ENCODE measurements at places on chromosomes 1 and 21.
A peak's percentile ranks its signal among the peaks of the same experiment; 100 is the strongest.

DNA sequence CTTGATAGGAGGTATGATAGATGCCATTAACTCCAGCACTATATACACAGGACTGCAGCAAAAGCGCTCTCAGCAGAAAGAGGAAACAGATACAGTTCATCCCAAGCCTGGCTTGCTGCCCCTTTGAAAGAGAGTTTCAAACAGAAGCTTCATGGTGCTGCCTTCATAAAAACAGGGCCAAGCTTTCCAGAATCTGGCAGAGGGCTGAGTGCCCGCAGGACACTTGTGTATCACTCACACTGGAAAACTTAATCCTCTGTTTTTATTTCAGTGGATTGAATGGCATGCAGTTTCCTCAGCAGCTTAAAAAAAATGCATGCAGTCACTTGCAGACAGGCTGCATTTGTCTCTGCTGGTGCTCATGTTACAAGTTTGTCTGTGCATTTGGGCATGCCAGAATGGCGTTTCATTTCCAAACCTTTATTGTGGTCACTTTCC is 40.4 kb downstream of the KCNJ15 start:
- DNase-seq, result no peak

DNA sequence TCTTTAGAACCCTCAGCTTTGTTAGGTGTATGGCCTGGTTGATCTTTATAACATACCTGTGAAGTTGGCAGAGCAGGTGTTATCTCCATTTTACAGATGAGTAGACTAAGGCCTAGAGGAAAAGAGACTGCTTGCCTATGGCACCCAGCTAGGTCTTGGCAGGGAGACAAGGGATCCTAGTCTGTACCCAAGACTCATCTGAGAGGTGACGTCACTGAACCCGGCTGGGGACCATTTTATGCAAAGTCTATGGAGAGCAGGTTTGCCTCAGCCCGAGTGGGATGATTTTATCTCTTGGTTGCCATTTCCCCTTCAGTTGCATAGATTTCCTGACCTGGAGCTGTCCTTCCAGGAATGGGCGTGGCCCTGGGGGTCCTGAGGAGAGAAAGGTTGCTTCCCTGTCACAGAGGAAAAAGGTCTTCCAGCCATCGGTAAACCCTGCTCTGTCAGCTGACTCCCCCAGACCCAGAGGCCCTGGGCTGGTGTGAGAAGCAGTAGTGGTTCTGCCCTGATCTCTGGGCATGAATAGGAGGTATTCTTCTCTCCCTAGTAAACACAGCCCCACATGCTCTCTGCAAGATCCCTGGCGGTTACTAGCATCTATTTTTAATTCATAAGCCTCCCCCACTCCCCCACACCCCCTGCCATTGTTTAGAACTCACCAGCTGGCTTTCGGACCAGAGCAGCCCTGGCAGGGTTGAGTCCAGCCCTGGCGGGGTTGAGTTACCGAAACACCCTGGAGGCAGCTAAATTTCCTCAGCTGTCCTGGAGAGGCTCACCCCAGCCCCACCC is 19.6 kb downstream of the TMCC2 start:
- no peak for DNase-seq

DNA sequence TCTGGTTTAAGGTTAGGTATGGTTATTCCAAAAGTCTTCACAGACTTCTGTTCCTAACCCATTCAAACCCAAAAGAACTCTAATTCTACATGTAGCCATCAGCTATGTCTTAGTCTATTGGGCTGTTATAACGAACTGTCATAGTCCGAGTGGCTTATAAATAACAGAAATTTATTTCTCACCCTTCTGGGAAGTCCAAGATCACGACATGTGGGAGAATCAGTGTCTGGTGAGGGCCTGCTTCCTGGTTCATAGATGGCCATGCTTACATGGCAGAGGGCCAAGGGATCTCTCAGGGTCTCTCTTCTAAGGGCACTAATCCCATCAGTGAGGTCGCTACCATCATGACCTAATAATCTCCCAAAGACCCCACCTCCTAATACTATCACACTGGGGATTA is 103.0 kb upstream of the PPP2R5A start:
- DNase-seq, result no peak

GRCh38 chr1:90512441-90512840 is 204.7 kb downstream of the BARHL2 start:
- no peak for DNase-seq

- peak; percentile 50 for DNase-seq
Measured at GRCh38 chr21:42063571-42064521, 7.3 kb upstream of the UMODL1 start.

GRCh38 chr21:44058652-44058964 is 46.5 kb downstream of the TRAPPC10 start:
- no peak for DNase-seq

- DNase-seq, result no peak
Measured at GRCh38 chr1:110490791-110491451, 28.1 kb downstream of the KCNA10 start.

DNA sequence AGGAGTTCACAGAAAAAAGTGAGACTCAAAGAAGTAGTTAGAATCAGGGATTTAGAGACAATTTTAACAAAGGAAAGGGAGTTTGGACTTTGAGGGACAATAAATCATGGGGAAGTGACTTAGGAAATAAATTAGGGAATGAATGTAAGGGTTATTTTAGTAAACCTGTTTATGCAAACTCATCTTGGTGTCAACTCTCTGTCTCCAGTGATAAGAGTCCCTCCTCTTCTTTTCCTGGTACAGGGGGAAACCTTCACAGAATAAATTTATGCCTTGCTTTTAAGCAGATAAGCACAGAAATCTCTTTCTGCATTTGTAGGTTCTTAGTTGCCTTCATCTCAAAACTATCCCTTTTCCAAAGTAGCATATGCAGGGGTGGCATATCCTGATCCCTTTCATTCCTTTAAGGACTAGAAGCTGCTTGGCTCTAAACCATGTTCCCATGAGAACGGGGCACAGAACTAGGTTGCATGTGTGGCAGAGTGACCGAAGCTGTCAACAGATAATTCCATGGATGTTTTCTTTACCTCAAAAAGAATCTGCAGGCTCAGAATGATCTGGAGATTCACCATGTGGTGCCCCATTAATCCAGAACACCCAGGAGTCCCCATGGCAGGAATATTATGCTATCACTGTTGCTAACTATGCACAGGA is 155.4 kb downstream of the ZNF648 start:
- no peak for DNase-seq

DNA sequence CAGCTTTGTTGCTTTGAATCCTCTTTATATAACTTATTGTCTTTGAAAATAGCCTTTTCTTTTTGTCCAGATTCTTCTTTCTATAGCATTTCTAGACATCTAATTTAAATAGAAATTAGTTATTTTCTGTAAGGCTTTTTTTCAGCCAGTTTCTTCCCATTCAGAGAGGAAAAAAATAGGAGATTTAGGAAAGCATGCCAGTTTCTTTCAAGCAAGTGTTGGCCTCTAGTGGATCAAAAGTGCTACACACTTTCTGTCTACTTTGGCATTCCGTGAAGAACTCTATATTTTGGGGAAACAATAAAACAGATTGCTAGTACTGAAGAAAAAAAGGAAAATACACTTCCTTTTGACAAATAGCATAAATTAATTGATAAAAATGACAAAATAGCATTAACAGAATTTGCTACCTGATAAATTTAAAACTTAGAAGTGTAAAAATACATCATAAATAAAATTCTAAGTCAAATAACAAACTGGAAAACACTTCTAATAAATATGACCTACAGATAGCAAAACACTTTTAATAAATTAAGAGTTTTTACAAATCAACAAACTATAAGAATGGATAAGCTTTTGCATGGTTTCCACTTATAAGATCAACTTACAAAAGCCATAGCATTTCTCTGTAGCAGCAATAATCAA is 13.1 kb upstream of the EXO1 start:
- DNase-seq, result no peak

DNA sequence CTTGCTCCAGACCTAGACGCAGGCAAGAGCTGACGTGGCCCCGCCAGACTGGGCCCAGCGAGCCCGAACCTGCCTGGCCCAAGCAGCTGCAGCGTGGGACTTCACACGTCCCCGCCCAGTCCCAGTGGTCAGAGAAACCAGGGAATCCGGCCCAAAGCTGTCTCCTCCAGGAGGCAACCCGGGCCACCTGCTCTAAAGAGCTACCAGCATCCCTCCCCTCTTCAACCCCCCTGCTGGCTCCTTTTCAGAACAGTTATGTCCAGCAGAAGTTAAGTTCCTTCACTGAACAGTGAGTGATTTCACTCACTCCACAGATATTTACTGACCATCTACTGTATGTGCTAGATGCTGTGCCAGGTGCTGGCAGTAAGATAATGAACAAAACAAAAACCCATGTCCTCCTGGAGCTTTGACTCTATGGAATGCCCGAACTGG is 2.1 kb upstream of the EFNA1 start:
- DNase-seq, result no peak

DNA sequence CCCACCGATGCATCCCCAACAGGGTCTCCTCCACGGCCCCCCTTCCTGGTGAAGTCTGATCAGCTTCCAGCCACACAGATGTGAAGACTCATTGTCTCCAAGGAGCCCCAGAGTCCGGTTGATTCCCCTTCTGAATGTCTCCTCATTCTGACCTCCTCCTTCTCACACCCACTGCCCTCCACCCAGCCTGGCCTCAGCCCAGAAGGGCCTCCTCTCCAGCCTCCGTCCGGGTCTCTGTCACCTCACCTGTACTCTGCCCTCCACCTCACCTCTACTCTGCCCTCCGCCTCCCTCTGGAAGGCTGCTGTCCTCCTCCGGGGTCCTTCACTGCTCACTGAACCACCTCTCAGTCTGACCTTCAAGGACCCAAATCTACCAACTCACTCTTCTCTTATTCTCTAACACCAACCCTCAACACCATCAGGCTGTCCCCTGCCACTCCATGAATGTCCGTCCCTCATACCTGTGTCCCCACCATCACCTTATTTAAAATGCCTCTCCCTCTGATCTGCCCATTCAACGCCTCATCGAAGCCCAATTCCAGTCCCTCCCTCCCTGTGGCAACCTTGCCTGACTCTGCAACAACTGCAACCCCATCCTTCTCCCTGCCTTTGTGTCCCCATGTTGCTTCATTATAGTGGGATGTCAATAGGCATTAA is 201.2 kb downstream of the TOMM20 start:
- no peak for DNase-seq
